HCT116 (cell line): ENCODE measurements at places on chromosomes 7 and 10. TPM values are rescaled to one million over a fixed set of nuclear protein-coding genes. Genes with fewer than 3 reads are reported as not detected.

GRCh38 chr7:80334908-80335307 lies 177.0 kb downstream of the GNAT3 start:
- no peak for DNase-seq

GRCh38 chr10:33982995-33983394 lies 648.5 kb upstream of the NRP1 start:
- no peak for DNase-seq

DNA sequence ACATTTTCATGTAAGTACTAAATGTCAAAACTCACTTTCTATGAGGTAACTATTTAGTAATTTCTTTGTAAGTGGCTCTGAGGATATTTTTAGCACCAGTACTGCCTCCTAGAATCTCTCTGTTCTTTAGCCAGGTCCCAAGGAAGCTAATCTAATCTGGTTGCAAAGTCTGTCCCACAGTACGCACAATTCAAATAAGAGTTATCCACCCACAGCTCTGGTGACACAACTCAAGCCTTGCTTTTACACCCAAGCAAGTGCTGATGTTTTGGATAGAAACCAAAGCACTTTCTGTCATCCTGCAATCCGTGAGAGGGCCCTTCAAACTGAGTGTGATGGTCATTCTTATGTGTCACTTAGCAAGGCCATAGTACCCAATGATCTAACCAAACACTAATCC lies 14.5 kb downstream of the GIMAP5 start:
- no peak for DNase-seq

- DNase-seq = no peak
These were observed 66.0 kb upstream of the SHH start for GRCh38 chr7:155878250-155878649.

Gene ORC5
- total RNA-seq = 30.2 TPM
